Colonic mucosa (tissue), 4 donors: ENCODE measurements at places on chromosomes 1 and 21. TPM values are rescaled to one million over a fixed set of nuclear protein-coding genes. Genes with fewer than 3 reads are reported as not detected.

The CFHR1 gene
- 0.32 TPM for total RNA-seq

GRCh38 chr1:177789956-177790355 is 179.9 kb downstream of the SEC16B start:
- no peaks in the 10 kb centered on the region for H3K36me3 ChIP-seq
- H3K27me3 ChIP-seq, result no peaks in the 10 kb centered on the region
- no peak for DNase-seq
- H3K4me1 ChIP-seq, result no peaks in the 10 kb centered on the region

DNA sequence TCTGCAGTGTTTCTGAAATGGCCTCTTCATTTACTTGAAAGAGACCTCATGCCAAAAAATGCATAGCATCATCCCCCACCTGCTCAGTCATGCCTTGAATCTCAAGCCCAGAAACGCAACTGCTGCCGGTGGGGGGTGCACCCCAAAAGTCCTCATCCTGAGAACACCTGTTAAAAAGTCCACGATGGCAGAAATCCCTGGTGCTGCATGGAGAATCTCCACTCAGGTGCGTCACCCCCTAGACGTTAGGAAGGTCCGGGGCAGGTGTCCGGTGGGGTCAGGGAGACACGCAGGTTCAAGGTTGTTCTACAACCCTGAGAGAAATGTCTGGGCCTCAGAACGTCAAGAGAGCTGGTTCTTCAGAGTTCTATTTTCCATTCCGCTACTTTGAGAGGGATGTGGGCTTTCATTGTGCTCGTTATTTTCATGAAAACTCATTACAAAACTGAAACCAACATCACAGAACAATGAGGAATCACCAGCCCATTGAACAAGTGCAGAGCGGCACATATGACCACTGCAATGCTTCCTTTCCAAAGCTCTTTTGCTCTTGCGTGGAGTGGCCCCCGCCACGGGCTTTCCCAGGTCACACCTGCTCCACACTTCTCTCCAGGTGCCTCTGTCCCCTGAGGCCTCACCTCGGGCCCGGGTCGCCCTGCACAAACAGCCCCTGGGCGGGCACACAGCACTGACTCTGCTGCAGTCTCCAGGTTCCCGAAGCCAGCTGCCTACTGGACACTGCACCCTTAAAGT is 201.9 kb downstream of the TOMM20 start:
- no peaks in the 10 kb centered on the region for H3K27me3 ChIP-seq
- no peak overlapping the region for H3K4me3 ChIP-seq
- no peaks in the 10 kb centered on the region for H3K36me3 ChIP-seq
- no peaks in the 10 kb centered on the region for H3K4me1 ChIP-seq

- peak; percentile 91 for DNase-seq
- H3K27ac ChIP-seq, result peak overlapping the region; percentile 85
- H3K4me1 ChIP-seq, result peaks cover 25% of the 10 kb centered on the region
These were observed 26.7 kb downstream of the SLC2A1 start for GRCh38 chr1:42931911-42932422.

DNA sequence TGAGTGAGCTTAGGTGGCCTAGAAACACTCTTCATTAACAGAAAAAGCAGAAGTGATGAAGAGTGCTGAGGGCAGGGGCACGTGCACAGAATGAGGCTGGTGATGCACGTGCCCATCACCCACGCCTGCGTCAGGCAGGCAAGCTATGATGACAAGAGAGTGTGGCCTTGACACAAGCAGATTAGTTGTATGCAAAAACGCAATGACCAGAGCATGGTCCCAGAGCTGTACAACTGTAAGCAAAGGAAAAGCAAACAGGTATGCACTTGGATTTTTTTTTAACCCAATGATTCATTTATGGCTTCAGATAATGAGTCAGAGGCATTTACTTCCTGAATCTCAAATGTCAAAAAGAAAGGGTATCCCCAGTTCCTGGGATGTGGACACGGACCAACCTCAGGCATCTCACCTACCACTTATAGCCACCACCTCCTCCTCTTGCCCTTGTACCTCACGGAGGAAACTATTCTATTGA is 9.1 kb upstream of the TMEM61 start:
- no peak overlapping the region for H3K4me3 ChIP-seq
- H3K36me3 ChIP-seq, result no peaks in the 10 kb centered on the region
- DNase-seq, result no peak
- no peak overlapping the region for H3K27ac ChIP-seq
